ENCODE measurements at places on chromosomes 12 and 14.

DNA sequence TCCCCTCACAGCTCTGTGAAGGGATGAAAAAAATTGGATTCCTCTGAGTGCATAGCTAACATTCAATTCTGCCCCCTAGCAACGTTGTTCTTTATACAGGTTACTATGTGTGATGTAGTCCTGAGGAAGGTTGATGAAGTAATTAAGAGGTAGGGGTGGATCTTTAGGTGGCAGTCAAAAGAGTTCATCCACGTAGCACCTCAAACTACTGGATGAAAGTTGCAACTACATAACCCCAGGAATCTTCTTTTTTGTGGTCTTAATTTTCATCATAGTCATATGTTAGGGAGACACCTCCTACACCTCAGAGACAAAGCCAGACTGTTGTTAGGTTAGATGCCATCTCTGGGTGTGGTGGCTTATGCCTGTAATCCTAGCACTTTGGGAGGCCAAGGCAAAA is 10.2 kb upstream of the NFE2 start:
- DNase-seq = no peak

DNA sequence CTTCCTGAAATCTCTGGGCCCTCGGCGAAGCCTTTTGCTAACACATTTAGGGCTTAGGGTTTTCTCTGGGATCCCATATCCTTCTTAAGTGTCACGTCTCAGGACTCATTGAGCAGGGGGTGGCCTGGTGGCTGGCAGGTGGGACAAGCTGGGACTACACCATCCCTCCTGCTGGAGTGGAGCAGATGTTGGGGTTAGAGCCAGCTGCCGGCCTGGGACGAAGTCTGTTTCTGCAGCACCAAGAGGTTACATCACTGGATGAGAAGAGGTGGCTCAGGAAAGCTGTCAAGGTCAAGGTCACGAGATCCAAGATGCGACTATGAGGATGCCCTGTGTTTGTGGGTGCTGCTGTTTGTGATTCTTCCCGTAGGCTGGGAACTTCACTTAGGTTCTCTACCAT is 16.3 kb downstream of the SMCO2 start:
- DNase-seq = no peak

- DNase-seq = no peak
Measured at GRCh38 chr14:64879635-64880220, at the start of gene SPTB. TSS of gene SPTB (minus strand) at chr14:64879907. CDS start at chr14:64823094, 56,813 bp downstream.

- DNase-seq = no peak
Measured at GRCh38 chr14:76603713-76604112, 157.6 kb upstream of the VASH1 start.

GRCh38 chr14:102407258-102407657 is 44.5 kb downstream of the TECPR2 start:
- DNase-seq = no peak

GRCh38 chr12:24042651-24043050 is 93.2 kb upstream of the SOX5 start:
- no peak for DNase-seq

DNA sequence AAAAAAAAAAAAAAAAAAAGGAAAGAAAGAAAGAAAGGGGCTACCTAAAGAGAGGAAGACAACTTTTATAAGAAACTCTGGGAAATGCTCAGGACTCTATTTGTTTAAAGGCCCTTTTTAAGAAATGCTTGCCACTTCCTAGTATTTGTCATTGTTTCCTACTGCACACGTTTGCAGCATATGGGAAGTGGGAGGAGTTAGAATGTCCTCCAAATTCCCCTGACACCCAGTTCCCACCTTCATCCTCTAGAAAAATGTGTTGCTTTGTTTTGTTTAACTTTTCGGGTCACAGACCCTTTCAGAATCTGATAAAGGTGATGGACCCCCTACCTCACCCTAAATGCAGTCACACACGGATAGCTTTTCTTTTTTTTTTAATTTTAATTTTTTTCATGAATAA is 40.8 kb downstream of the NINJ2 start:
- DNase-seq = no peak
